ENCODE measurements at places on chromosomes 6 and 20.

GRCh38 chr6:44696686-44697085 is 309.2 kb downstream of the CDC5L start:
- DNase-seq: peak; percentile 65

GRCh38 chr6:52377538-52378221 is 15.7 kb downstream of the PAQR8 start:
- DNase-seq: no peak

DNA sequence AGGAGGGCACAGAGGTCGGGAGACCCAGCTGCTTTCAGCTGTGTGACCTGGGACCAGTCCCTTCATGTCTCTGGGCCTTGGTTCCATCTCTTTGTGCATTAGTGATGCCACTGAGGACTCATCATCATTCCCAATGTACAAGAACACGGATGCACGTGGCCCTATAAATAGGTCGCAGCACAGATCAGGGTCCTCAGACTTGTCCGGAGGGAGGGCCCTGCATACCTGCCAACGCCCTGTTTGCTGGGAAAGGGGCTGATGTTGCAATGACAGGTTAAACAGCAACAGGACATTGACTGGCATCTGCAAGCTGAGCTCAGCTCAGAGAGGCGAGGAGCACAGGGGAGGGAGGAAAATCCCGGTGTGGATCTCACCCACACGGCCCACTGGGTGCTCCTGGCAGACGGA is 21.8 kb downstream of the TGM2 start:
- no peak for DNase-seq

GRCh38 chr20:43681468-43681942 is 14.6 kb downstream of the MYBL2 start:
- DNase-seq: no peak

DNA sequence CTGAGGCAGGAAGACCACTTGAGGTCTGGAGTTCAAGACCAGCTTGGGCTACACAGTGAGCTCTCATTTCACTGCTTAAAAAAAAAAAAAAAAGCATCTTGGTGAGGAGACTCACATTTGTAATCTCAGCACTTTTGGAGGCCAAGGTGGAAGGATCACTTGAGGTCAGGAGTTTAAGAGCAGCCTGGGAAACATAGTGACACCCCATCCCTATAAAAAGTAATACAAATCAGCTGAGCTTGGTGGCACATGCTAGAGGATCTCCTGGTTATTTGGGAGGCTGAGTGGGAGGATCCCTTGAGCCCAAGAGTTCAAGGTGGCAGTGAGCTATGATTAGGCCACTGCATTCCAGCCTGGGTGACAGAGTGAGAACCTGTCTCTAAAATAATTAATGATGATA is 29.4 kb upstream of the SYNCRIP start:
- DNase-seq: no peak

GRCh38 chr6:16800942-16801341 is 39.7 kb upstream of the ATXN1 start:
- no peak for DNase-seq

DNA sequence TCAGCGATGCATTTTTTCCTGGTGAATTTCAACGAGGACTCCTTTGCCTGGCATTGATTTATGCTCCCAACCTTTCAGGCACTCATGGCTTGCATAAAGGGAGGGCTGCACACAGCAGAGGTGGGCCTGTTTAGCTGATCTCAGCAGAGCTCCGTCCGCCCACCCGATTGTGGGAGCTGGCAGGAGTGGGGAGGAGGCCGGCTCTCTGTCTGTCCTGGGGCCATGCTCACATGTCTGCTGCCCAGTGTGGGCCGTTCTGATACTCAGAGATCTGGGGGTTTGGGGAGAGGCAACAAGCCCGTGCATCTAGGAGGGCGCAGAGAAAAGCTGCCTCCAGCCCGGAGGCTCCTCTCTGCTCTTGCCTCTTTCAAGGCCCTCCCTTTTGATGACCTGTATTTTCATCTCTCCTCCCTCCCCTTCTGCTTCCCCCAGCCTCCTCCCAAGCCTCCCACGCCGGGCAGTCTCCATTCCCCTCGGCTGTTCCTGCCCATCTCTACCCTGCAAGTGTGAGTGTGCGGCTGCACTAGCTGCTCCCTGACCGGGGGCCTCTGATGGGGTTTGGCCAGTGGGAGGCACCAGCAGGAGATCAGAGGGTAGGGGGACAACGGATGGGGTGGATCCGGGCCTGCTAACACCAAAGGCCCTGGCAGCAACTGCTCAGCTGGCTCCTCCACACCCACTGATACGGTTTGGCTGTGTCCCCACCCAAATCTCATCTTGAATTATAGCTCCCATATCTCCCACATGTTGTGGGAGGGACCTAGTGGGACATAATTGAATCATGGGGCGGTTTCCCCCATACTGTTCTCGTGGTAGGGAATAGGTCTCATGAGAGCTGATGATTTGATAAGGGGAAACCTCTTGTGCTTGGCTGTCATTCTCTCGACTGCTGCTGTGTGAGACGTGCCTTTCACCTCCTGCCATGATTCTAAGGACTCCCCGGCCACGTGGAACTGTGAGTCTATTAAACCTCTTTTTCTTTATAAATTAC is 39.6 kb upstream of the MLN start:
- DNase-seq: no peak

- DNase-seq: no peak
Observed at GRCh38 chr6:4935486-4935885, 68.4 kb downstream of the RPP40 start.

GRCh38 chr6:193773-194310 is 98.4 kb upstream of the DUSP22 start:
- no peak for DNase-seq

GRCh38 chr6:168956884-168957730 is 296.5 kb downstream of the THBS2 start:
- DNase-seq: peak; percentile 32

DNA sequence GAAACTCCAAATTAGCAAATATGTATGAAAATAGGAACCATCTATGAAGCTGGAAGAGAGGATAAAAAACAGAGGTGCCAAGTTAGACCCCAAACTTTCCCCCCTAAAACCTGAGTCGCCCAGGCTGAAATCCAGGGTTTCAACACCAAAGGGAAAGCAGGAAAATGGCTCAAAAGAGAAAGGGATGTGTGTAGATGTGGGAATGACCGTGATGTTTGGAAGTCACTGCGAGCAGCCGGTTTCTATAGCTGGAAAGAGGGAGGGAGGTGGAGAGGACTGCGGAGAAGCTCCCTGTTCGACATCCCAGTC is 4.5 kb downstream of the RING1 start:
- no peak for DNase-seq

DNA sequence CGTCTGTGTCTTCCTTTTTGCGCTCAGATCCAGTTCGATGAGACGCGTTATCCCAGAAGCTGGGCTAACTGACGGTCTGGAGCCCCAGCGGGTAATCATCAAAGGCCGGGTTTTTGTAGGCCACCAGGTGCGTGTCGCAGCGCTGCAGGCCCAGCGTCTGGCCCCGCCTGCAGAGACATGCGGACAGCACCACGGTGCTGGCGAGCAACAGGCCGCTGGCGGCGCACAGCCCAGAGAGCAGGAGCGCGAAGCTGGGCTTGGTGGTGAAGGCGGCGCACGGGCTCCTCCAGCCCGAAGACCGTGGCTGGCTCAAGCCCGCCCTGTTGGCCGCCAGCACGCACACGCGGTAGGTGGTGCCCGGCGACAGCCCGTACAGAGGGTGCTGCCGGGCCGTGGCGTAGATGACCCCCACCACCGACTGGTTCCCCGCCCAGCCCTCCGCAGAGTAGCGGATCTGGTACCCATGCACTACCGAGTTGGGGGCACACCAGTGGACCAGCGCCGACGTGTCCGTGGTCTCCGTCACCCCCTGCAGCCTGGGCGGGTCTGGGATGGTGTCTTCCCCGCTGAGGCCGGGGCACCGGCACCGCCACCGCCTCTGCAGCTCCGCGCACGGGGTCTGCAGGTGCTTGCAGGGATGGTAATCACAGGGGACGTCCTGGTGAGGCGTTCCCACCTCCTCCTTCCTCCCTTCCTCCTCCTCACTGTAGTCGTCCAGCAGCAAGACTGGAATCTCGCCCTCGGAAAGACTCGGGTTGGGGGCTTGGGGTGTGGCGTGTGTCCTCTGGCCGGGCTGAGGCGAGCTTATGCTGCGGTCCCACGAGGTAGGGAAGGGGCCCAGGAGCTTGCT is 12.7 kb downstream of the LRRN4 start:
- DNase-seq: no peak

DNA sequence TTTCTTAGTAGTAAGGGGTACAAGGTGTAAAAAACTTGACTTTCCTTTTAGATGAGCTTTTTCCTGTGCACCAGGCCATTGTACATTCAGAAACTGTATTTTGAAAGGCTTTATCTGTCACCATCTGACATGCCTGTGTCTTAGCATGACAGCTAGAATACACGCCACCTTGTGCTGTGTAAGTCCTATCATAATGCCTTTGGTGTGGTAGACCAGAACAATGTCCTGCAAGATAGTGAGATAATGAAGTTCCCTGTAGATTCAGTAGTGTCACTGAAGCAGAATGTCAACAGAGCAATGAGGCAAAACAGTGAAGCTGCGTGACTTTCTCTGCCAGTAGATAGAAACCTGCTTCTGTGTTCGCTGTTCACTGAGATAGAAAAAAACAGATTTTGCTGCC is 105.8 kb downstream of the JAG1 start:
- DNase-seq: no peak

DNA sequence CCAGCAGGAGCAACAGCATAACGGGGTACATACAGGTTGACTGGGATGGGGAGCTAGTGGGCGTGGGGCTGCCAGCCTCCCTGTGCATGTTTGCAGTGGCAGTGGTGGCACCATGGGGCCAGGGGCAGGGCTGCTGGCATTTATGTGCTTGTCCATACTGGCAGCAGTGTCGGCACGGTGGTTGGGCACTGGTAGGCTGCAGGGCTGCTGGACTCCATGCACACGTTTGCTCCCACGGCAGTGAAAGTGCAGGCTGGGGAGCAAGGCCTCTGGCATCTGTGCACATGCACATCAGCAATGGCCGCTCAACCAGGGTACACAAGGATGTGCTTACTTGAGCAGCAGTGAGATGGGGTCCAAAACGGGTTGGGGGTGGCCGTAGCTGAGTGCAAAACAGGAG is 159.5 kb upstream of the KHDRBS2 start:
- no peak for DNase-seq

DNA sequence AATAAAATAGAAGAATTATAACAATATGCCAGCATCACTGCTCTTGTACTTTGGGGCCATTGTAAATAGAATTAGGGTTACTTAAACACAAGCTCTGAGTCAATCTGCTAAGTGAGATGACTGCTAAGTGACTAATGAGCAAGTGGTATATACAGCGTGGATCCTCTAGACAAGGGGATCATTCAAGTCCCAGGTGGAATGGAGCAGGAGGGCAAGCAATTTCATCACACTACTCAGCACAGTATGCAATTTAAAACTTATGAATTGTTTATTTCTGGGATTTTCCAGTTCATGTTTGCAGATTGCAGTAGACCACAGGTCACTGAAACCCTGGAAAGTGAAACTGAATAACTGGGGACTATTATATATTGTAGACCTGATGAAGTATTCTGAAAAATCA is 235.3 kb downstream of the BTBD3 start:
- no peak for DNase-seq

DNA sequence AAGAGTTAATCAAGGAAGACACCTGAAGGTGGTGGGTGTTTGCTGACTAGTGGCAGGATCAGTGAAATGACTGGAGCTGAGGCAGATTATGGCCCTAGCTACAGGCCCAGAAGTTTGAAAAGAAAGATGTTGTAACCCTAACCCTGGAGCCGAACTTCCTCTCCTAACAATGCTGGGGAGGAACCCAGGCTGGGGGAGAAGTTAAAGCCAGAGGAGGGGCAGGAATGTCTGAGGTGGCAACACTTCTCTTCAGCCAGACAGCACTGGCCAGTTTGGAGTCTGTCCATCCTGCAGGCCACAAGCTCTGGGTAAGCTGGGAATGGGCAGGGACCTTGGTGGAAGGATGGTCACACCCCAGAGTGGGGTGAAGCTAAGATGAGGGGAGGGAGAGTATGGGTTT is at the start of gene LST1:
LST1 (plus strand) TSS at position 270 of the 400 bp plus-strand sequence. CDS start 1,023 bp downstream, outside the sequence.
- DNase-seq: no peak

DNA sequence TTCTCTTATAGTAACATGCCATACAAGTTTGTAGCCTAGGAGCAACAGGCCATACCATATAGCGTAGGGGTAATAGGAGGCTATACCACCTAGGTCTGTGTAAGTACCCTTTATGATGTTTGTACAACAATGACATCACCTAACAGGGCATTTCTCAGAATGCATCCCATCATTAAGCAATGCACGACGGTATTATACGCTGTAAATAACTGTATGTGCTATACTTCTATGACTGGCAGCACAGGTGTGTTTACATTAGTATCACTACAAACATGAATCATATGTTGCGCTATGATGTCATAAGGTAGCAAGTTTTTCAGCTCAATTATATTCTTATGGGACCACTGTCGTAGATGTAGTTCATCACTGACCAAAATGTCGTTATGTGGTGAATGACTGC is 31.0 kb downstream of the ADNP start:
- DNase-seq: no peak

DNA sequence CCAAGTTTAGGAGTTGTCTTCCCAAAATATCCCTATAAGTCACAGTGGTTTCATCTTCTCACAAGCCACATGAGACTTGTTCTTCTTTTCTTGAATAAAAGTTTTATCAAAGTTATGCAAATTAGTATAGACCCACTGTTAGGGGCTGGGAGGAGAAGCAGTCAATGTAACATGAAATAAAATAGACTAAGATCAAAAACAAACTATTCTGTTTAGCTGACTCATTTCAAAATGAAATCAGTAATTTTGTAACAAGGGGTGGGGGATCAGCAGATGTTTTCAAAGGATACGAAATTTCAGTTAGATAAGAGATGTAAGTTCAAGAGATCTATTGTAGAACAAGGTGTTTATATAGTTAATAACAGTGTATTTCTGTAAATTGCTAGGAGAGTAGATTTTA is 339.6 kb upstream of the PRDM1 start:
- DNase-seq: no peak

DNA sequence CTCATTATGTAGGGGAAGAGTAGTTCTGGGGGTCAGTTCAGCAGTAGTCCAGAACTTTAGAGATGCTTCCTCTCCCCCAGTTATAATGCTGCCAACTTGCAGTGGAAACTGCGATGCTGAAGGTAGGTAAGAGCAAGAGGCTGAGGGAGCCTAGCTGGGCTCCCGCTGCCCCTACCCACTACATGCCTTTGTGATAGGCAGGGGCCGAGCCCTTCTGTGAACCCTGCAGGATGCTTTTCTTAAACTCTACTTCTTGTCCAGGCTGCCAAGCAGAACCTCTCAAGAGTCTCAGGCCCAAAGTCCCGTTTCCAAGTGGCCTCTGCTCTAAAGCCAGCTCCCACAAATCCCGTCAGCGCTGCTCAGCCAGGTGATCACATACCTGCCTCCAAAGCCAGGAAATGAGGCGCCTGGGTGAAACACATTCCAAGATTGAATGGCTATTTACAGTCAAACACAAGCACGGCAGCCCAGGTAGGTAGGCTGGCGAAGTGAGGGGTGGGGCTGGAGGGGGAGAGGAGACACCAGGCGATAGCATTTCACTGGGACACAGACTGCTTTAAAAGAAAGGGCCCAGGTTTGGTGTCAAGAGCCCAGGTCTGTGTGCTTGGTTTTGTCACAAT is 150.7 kb downstream of the CD24 start:
- DNase-seq: no peak

GRCh38 chr20:24633521-24633920 is 164.1 kb downstream of the SYNDIG1 start:
- no peak for DNase-seq
